ENCODE measurements at places on chromosomes 13 and 19.

DNA sequence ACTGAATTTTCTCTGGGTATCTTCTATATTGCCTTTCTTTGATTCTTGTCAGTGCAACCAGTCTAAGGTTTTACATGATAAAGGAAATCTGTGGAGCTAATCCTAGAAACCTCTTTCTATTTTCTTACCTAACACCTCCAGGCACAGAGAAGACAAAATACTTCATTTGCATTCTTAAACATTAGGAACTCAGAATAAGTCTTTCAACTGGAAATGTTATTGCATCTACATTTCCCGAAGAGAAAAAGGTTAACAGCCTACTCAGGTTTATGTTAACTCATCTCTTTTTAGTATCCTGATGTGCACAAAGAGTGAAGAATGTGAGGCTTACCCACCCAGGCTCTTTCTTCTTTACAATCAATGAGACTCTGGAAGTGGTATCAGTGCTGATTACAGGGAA is 106.7 kb downstream of the PCCA start:
- DNase-seq: no peak

GRCh38 chr13:37109051-37109678 is 3.7 kb upstream of the CSNK1A1L start:
- no peak for DNase-seq

- DNase-seq: no peak
These were observed 2.4 kb upstream of the NKPD1 start for GRCh38 chr19:45163156-45163555.

GRCh38 chr13:88586263-88586662 is 915.1 kb downstream of the SLITRK5 start:
- DNase-seq: no peak

DNA sequence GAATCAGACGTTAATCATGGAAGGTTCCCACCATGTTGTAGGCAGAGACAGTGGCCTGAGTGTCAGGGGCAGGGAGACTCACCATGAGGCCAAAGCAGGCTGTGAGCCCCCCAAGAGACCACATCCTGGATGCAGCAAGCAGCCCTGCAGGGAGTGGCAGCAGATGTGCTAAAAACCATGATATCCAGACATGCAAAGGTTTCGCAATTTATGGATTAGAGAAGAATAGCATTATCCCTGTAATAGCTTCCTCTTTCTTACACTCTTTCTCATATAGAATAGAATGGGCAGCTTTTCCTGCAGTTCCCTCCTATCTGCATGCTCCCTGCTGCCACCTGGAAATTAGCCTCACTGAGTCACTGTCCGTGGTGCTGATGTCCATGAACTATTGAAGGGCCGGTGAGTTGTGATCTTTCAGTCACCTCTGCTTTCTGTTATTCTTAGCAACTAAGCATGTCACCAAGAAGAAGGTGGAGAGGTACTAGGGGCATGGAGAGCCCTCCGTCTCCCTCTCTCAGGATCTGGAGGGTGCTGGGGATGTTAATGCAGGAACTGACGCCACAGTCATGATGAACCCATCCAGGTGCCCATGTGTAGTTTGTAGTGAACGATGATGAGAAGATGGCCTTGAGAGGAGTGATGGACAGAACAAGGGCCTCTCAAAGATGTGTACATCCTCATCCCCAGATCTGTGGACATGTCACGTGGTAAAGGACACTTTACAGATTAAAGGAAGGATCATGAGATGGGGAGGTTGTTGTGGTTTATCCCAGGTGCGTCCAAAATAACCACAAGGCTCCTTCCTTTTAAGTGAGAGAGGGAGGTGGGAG is 9.9 kb downstream of the CEACAM4 start:
- DNase-seq: no peak

- no peak for DNase-seq
These were observed 2.0 kb downstream of the RAB20 start for GRCh38 chr13:110559429-110559943.

- DNase-seq: no peak
These were observed 219.9 kb upstream of the IRS2 start for GRCh38 chr13:110006304-110006703.

- DNase-seq: no peak
These were observed 34.8 kb downstream of the ATP7B start for GRCh38 chr13:51976423-51976822.

DNA sequence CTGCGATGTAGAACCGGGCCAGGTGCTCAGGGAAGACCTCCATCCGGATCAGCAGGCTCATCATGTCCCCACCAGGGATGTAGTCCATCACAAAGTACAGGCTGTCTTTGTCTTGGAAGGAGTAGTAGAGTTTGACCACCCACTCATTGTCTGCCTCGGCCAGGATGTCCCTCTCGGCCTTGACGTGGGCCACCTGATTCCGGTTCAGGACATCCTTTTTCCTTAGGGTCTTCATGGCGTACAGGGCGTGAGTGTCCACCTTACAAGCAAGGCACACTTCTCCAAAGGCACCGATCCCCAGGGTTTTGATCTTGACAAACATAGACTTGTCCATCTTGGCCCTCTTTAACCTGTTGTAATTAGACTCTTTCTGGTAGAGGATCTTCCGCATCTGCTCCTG is 78.0 kb downstream of the LATS2 start:
- no peak for DNase-seq

GRCh38 chr19:3801412-3802096 is 15.4 kb upstream of the MATK start:
- DNase-seq: peak; percentile 57

GRCh38 chr19:32450217-32450616 is 44.6 kb downstream of the DPY19L3 start:
- DNase-seq: no peak

DNA sequence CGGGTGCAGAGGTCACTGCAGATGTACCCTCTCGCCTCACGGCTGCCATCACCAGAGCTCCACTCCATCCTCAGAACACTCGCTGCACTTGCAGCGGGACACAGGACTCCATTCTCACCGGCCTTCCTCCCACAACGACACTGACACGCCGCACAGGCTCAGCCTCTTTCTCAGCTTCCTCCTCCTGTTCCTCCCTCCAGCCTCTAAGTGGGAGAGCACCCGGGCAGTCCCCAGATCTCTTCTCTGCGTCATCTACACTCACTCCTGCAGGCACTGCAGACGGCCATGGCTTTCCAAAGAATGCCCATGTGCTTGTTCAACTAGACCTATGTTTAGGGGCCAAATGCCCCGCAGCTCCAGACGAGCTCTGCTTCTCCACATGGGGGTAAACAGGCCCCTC is 14.3 kb upstream of the FKRP start:
- DNase-seq: no peak

- no peak for DNase-seq
These were observed 16.4 kb upstream of the KCNN1 start for GRCh38 chr19:17950310-17951156.

DNA sequence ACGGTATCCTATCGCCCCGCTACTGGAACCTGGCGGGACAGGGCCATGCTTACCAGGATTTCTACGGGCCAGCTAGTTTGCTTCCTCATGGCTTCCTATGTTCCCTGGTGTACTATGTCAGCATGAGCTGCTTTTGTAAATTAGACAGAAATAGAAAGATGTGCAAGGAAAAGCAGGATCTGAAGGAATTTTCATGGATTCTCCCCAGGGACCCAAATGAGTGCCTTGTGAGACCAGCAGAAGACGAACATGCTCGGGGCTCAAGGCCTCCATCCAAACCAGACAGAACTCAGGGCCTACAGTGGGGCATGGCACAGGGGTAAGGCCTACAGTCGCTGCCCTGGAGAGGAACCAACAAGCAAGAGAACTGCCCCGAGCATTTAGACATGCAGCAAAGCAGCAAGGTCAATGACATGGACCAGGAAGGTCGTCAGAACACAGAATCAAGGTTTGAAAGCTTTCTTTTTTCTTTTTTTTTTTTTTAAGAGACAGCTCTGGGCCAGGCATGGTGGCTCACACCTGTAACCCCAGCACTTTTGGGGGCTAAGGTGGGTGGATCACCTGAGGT is 17.3 kb downstream of the EPS15L1 start:
- no peak for DNase-seq

DNA sequence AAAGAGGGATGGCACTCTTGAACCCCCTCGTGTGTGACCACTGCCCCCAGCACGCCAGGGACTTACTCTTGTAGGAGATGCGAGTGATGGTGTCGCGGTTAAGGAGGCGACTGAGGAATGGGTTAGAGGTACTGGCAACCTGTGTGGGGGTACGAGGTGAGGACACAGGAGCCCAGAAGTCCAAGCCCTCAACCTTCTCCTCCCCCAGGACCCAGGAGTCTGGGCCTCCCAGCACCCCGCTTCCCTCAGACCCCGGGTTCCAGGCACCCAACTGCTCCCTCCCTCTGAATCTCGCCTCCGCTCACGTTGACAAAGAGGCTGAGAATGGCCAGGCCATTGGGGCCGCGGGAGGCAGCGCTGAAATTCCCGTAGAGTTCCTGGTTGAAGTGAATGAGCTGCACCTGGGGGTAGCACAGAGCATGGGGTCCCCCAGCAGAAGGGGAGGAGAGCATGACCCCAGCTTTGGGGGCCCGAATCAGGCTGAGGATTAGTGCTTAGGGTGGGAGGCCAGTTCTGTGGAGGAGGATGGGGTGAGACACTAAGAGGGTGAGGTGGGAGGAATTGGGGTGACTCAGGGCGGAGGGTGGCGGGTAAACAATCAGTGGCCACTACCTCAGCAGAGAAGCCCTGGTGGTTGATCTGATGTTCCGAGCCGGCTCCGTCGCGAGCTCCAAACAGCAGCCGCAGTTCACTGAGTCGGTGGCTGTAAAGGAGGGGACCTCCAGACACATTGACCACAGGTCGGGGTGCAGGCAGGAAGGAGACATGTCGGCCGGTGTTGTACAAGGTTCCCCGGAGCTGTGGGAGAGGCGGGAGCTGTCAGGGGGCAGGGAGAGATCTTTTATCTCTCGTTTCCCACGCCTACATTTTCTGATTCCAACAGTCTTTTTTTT is 2.5 kb upstream of the DBP start:
- no peak for DNase-seq

- DNase-seq: peak; percentile 22
These were observed 629 bp upstream of the LRRC63 start for GRCh38 chr13:46211116-46211482.

- DNase-seq: no peak
These were observed 257.4 kb downstream of the OLFM4 start for GRCh38 chr13:53285896-53286430.

DNA sequence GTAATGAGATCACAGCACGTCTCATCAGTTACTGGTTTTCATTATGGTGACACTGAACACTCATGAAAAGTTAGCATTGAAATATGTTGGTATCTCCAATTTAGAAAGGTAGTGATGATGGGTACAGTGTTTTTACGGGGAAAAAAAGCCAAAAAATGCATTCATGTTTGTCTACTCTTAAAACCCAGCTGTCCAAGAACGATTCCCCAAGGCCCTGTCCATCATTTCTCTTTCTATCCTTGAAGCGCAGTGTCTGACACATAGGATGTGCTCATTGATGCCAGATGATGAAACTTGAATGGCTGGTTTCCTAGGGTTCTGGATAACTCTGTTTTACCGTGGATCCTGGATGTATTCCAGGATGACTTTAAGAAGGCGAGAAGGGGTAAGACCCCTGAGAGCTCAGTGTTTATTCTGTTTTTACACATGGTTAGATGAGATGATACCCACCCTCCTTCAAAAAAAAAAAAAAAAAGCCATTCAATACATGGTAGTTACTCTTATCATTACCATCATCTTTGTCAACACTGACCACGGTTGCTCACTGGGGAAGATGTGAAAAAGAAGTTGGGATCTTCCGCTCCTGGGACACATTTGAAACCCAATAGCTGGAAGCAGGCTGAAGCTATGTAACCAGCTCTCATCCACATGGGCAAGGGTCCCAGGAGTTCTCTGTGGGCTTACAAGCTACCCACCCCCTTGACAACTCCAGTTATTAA is 22.5 kb downstream of the SERP2 start:
- no peak for DNase-seq

- no peak for DNase-seq
These were observed 2009.6 kb downstream of the OLFM4 start for GRCh38 chr13:55038230-55038629.

DNA sequence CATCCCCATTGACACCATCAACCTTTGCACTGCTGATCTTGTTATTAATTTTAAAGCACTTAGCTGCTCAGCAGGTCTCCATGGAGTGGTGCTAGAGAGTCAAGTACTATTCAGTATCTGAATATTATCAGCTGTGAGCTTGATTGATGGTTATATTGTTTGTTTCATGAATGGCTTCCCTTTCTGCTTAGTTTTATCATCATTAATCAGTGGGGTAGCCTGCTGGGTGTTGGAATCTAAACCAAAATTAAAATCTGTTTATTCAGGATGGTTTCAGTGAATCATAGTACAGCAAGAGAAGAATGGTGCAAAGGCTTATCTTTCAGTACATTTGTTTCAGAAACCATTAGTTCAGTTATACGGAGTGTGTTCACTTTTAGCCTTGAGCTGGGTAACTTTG is 42.5 kb upstream of the SCEL start:
- peak; percentile 31 for DNase-seq

GRCh38 chr13:33723365-33723764 is 94.6 kb upstream of the RFC3 start:
- DNase-seq: no peak

GRCh38 chr13:75333103-75333502 is 148.9 kb downstream of the TBC1D4 start:
- DNase-seq: no peak

- no peak for DNase-seq
These were observed 54.5 kb downstream of the ZNF93 start for GRCh38 chr19:19955208-19955607.

GRCh38 chr19:2602391-2603181 is 99.9 kb downstream of the GNG7 start:
- no peak for DNase-seq

DNA sequence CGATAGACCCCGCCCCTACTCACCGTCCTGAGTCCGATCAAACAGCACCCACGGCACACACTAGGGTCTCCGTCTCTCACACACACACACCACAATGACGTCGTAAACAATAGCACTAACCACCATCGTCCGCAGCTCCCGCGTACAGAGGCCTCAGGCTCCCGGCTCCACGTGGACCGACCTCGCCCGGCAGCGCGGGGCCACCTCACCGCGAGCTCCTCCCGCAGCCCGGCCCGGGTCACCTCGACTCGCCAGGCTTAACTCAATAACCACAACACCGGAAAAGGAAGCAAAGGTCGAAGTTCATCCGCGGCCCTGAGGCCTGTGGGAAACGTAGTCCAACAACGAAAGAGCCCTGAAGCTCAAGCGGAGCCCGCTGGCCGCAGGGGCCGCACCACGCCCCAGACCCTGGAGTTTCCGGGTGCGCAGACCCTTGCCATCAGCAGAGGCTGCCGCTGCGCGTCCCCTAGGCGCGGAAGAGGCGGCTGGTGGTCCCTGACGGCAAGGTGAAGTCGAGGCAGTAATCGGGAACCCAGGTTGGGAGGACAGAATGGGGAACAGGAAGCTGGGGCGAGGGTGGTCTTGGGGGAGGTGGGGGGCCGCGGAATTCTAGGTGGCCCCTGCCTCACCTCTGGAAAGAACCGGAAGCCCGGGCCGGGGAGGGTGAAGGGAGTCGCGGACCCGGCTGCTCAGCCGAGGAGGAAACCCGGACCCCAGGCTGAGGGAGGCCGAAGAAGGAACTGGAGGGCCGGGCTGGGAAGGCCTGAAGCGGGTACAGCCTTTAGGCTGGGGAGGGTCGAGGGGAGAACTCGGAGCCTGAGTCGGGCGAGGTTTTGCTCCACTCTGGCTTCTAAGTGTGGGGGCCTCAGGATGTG is at the start of gene ZNF529:
Gene ZNF529 (minus strand): TSS at position 273 of the 875 bp plus-strand sequence. CDS start 946 bp downstream, outside the sequence.
- DNase-seq: peak; percentile 93

All from GM10248 (cell line).